Umbilical cord (tissue), 2 donors: ENCODE measurements at places on chromosomes 1 and 21.

DNA sequence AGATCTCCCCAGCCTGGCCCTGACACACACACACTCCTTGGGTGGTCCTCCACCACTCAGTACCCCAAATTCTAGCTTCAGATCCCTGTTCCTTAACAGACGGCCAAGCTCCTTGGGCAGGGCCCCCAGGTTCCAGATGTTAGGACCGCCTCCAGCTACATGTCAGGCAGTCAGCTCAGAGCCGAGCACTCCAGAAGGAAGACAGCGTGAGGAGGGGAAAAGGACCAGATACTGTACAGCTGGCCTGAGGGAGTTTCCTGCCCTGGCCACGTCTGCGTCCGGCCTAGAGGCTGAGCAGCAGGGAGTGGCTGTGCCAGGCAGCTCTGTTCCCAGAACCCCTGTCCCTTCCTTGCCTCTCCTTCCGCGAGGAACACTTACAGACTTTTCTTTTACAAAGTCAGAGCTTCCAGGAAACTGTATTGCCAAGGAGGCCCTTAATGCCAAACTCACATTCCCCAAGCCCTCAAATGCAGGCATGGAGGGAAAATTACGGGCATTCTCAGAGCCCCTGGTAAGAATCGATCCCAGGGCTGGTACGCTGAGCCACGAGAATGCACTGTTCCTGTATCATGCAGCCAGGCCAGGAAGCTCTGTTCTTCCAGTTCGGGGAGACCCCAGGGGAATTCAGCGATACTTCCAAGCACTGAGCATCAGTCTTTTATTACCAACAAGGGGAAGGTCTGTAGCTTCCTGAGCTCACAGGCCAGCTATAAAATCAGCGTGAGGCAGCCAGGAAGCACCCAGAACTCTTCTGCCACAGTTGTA is 45.2 kb upstream of the CNTN2 start:
- DNase-seq: peak; percentile 93

- DNase-seq: no peak
These were observed 127.1 kb upstream of the GADD45A start for GRCh38 chr1:67557696-67558448.

DNA sequence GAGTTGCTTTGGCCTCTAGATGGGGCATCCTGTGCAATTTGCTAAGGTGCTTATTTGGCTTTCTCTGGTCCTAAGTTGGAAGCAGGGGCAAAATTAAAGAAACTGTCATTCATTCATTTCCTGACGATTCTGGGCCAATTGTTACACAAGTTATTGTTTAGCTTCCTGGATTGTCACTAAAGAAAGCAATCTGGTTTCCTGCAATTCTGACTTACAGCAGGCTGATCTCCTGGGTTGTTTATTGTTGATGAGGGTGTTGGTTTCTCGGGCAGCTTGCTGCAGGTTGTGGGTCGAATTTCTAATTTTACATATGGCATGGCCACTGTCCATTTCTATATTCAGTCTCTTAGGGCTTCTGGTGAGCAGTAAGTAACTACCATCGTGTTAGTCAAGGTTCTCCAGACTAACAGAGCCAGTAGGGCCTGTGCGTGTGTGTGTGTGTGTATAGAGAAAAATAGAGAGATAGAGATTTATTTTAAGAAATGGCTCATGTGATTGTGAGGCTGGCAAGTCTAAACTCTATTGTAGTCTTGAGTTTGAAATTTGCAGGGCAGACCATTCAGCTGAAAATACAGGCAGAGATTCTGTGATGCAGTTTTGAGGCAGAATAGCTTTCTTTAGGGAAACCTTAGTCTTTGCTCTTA is 30.4 kb downstream of the CTH start:
- no peak for DNase-seq

- no peak for DNase-seq
These were observed 120.6 kb downstream of the MAB21L3 start for GRCh38 chr1:116231752-116232151.

GRCh38 chr1:146007489-146008133 is 11.2 kb upstream of the TXNIP start:
- DNase-seq: no peak
